Stomach (tissue), 19 donors: ENCODE measurements at places on chromosomes 6 and 20.
A peak's percentile ranks its signal among the peaks of the same experiment; 100 is the strongest.

DNA sequence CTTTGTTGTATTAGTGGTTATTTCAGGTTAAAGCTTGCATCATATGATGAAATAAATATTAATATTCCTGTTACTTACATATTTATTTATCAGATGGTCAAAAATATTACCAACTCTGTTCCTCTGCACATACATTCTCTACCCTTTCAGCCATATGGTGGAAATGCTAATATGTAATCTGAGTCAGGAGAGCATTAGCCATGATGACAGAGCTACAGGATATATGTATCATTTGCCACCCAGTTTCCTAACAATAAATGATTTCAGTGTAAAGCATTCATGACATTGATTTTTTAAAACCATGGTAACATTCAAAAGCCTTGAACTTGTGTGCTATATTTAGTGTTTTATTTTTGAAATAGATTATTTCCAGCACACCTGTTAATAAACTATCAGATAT, 16.6 kb downstream of the POPDC3 start:
- no peak for DNase-seq

DNA sequence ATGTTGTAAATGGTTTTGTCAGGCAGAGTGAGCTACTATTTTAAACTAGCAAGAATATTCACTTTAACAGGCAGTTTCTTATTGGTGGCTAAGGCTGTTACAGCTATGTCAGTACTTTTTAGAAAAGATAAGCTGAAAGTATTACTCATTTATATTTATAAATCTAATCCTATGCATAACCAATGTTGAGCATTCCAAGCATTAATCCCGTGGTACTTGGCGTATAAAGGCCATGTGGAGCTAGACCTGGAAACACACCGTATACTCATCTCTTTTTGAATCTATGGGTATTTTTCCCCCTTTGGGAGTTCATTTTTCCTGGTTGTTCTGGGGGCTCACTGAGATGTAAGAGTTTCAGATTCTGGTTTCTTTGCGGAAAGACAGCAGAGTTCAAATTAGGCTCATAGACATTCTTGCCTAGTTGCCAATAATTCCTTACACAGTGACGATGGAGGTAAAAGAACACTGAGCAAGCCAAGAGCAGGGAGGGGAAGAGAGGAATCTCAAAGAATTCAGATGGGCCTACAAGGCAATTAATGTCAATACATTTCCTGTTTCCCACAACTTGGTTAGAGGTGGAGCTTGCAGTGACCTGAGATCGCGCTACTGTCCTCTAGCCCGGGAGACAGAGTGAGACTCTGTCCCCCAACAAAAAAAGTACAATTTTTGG, 211.5 kb downstream of the SOX4 start:
- DNase-seq: no peak

- no peak for DNase-seq
These were observed 68.1 kb upstream of the CEP85L start for GRCh38 chr6:118719351-118720124.

GRCh38 chr6:8245726-8246125, 143.4 kb upstream of the EEF1E1 start:
- no peak for DNase-seq

GRCh38 chr20:24674921-24675605, 205.6 kb downstream of the SYNDIG1 start:
- DNase-seq: no peak

GRCh38 chr6:113632220-113632864, 224.8 kb upstream of the MARCKS start:
- DNase-seq: peak; percentile 45

DNA sequence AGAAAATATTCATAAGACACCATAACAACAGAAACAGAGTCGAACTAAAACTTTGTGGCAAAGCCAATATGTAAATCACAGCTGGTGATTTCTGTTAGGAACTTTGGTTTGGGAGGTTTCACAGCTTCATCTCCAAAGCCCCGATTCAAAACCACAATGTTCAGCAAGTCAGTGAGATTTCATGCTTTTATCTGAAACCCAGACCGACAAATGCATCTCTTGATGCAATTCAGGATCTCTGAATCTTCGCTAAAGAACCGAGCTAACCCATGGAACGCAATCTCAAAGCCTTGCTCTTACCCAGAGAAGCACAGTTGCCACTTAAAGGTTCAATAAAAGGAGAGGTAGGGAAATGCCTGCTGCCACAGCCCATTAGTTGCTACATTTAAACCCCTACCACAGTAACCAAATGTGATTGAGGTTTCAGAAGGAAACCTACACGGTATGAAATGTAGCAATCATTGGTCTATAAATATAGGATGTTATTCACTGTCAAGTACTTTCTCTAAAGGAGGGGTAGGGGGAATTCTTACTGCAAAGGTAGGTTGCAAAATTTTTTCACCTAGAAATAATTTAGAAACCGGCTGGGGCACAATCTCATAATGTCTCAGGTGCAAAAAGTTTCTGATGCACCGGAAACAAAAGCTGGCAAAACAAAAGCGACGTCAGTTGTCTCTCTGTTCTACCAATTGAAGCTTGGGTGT, 381.0 kb upstream of the ARID1B start:
- DNase-seq: no peak

GRCh38 chr6:121437851-121438651, 2.6 kb downstream of the GJA1 start:
- DNase-seq: peak; percentile 64

- no peak for DNase-seq
These were observed 340.4 kb downstream of the TPBG start for GRCh38 chr6:82704045-82704444.

GRCh38 chr20:33868595-33868994, 57.4 kb downstream of the CHMP4B start:
- DNase-seq: no peak

DNA sequence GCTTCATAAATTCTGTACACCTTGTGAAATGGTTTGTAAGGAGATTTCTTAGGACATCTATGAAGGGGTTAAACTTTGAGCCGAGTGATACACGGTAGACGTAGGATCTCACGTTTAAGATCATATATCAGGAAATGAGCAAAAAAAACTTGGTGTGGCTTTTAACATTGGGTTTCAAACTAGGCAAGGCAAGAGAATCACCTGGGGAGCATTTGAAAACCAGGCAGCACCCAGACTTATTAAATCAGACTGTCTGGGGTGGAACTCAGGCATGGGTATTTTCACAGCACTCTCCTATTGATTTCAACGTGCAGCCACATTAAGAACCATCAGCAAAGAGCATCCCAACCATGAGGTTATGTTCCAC, 26.4 kb downstream of the LY86 start:
- no peak for DNase-seq

- no peak for DNase-seq
These were observed 473.4 kb upstream of the MARCKS start for GRCh38 chr6:113383701-113384100.

GRCh38 chr20:17572034-17572638, 2.3 kb downstream of the DSTN start:
- DNase-seq: no peak

GRCh38 chr6:56799989-56800388, 154.9 kb upstream of the BEND6 start:
- no peak for DNase-seq

- no peak for DNase-seq
These were observed 148.6 kb upstream of the EXOC2 start for GRCh38 chr6:841569-841968.

- no peak for DNase-seq
These were observed 157.4 kb upstream of the BMP5 start for GRCh38 chr6:56032715-56033260.

DNA sequence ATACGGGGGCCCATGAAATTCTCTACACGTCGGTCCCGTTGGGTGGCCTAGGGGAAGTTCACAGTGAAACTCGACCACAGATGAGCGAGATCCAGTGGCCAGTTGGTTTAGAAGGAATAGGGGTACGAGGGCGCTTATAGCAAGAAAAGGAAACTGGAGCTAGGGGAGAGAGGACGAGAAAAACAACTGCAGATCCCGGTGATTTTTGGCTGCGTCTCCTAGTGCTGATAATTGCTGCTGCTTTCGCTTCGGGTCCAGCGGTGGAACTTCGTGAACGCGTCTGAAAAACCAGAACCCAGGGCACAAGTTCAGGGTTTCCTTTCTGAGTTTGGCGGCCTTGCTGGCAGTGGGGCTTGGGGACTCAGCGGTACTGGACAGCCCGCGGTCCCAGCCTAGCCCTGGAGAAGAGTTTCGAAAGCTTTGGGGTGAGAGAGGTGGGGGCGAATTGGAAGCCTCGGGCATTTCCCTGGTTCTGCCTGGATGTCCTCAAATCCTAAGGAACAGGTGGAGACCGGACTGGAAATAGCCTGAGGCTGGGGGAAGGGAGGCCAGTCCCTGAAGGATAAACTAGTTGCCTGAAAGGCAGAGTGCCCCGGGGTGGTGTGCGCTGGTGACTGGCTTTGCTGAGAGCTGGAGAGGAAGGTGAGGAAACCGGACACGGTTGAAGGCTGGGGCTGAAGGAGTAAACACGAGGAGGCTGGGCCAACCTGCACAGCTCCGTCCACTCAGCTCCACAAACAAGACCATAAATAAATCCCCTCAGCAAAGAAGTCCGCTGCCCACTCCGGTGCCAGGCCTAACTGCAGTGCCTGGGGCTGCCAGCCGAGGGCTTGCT, 793 bp downstream of the GMPR start:
- peak; percentile 68 for DNase-seq

DNA sequence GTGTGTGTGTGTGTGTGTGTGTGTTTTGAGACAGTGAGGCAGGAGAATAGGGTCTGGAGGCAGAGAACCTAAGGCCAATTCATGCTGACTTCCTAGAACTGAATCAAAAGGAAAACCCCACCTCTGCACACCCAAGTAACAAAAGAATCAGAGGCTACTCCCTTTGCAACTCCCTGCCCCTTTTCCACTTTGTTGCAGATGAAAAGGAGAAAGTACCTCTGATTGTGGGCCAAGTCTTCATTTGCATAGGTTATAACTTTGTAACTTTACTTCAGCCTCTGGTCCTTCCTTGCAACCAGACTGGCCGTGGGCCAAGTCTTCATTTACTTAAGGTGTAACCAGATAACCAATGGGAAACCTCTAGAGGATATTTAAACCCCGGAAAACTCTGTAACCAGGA, 168.8 kb downstream of the EYA2 start:
- peak; percentile 94 for DNase-seq

GRCh38 chr20:57699395-57699794, 10.4 kb downstream of the PMEPA1 start:
- DNase-seq: no peak

- DNase-seq: no peak
These were observed 527 bp upstream of the DOK5 start for GRCh38 chr20:54474866-54475265.

GRCh38 chr6:163308629-163309440, 105.7 kb upstream of the QKI start:
- no peak for DNase-seq

DNA sequence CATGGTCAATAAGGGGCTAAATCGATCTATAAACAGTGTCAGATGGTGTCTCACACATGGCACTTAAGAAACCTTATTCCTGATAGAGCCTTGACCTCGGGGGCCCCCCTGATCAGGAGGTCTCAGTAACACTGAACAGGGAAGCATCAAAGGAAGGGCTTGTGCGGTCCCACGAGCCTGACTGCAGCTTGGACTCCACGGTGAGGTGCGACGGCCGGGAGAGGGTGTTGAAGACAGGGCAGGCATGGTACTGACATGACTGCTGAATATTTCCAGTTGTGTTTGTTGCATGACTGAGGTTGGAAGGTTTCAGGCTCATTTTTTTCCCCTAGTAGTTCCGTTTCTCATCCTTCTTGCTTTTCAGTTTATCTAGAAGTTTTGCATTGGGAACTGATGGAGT, 107.1 kb upstream of the JAG1 start:
- DNase-seq: no peak

DNA sequence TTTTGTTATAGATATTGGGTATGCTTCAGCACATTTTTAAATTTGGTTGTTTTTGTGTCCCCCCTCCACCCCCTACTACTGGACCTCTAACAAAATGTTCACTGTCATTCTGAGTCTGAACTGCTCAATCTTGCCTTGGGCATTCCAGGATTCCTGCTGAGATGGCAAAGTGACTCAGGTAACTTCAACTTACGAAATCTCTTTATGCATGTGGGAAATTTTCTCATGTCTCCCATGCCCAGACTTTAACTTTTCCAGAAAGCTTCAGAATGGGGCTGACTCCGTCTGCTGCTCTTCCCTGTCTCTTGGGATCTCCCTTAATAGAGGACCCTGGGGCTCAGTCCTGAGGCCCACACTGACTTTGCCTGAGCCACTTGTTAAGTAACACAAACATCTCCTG, 14.0 kb downstream of the CYP39A1 start:
- no peak for DNase-seq

DNA sequence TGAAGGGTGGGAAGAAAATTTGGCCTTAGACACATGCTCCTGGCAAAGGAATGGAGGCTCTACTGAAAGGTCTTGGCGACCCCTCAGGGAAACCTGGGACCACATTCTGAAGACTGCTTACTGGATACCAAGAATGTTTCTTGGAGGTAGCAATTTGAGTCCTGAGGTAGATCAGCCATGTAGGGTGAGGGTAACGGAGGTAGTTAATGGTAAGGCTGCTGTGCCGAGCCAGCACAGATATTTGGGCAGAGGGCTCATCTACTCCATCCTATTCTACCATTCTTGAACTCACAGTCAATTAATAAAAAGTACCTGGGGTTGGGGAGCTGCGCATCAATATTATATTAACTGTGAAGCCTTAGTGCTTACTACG, 401 bp upstream of the PHF3 start:
- DNase-seq: no peak

DNA sequence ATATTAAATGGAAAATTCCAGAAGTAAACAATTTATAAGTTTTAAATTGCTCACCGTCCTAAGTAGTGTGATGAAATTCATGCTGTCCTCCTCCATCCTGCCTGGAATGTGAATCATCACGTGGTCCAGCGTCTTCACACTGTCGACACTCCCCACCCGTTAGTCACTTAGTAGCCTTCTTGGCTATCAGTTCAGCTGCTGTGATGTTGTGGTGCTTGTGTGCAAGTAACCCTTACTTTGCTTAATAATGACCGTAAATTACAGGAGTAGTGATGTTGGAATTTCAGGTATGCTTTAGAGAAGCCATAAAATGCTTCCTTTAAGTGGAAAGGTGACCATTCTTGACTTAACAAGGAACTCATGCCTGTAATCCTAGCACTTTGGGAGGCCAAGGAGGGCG, 25.2 kb downstream of the RIOK1 start:
- no peak for DNase-seq

DNA sequence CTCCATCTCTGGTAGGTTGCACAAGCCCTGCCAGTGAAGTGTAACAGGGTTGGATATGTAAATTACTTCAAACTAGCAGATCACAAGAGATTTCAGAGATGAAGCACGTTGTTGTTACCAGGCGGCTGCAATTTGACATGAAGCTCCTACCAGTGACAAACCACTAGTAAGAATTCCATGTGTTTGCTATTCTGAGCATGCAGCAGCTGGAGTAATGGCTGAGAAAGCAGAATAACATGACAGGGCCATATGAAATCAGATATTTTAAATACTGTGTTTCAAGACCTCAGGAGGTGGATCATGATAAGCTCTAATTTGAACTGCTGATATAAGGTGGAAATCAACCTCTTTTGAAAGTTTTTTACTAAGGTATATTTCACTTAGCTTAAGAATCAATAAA, 11.4 kb downstream of the RIN2 start:
- DNase-seq: no peak

DNA sequence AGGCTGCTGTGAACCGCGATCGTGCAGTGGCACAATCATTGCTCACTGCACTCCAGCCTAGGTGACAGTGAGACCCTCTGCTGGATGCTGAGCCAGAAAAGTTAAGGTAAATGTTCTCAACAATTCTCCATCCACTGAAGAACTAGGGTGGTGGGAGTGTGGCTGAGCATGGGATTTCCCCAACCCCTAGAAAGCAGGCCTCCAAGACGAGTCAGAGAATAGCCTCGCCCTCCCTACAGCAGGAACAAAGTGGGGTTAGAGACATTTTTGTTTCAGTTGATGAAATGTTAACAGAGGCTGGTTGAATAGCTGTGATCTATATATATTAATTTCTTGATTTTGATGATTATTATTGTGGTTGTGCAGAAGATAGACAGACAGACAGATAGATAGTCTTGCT, 6.1 kb upstream of the ALDH8A1 start:
- no peak for DNase-seq
